ENCODE measurements at places on chromosomes 5 and 9. TPM values are rescaled to one million over a fixed set of nuclear protein-coding genes. Genes with fewer than 3 reads are reported as not detected.

PKD2L2 gene
- total RNA-seq, result 0.10 TPM

DNA sequence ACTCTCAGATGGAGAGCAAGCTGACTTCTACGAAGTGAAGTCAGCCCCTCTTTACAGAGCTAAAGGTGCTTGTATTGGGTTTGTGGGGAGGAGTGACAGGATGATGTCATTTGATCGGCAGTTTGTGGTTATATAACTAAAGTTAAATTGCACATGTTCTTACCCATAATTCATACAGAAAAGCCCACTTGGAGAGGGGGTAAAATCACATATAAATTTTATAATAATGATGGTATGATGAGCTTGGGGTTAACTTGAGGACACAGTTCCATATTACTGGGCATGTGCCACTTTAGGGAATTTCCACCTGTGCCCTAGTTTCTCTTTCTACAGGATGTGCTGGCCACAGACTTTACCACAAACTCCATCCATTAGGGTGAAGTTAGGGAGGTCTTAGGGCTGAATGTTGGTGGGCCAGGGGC, 1178.6 kb upstream of the CDH9 start:
- DNase-seq, result no peak

TAF9 gene
- total RNA-seq, result 41.9 TPM

- no peak for DNase-seq
Observed at GRCh38 chr5:87754009-87754757, 341.5 kb upstream of the CCNH start.

DNA sequence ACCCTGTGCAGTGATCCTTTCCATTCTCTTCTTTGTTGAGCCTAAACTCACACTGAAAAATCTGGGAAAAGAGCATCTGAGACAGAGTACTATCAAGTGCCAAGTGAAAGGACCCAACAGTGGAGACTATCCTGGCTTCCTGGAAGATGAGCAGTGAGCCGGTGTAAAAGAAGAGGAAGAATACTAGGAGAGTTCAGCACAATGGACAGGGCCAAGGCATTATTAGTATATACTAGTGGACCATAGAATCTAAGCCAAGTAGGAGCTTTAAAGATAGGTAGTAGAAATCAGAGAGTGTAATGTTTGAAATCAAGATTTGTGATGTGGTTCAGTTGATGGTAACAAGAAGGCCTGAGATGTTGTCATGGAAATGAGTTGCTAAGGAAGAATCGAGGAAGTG, 140.8 kb downstream of the CAMK4 start:
- DNase-seq, result no peak

DNA sequence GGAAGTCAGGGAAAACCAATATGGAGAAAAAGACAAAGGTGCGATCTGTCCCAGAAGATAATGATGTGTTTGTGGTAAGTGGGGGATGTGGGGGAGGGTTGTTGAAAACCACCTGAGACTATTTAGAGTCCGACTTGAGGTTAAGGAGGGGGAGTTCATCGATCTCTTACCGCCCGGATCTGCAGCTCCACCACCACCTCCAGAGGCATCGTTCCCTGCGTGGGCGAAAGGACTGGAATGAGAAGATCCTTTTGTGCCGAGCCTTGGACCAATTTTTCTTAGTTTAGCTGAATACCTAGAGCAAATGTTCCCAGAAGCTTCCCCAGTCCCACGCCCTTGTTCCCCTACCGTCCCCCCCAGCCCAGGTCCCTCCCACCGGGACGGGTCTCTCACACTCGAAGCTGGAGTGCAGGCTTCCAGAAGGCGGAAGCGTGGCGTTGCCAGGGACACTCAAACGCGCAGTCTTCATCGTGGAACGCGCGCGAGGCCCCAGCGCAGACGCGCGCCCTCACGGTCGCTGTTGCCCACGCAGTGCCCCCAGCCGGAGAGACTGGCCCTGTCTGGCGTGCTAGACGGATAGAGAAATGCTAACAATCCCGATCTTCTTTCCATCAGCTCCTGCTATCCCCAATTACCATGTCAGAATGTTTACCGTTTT, at the start of gene SPATA6L:
Gene SPATA6L (minus strand): TSS at position 439 of the 658 bp plus-strand sequence. CDS start 230 bp downstream, at position 209.
- DNase-seq, result peak; percentile 66

GRCh38 chr9:95171001-95171400, 146.5 kb downstream of the FANCC start:
- peak; percentile 47 for DNase-seq

DNA sequence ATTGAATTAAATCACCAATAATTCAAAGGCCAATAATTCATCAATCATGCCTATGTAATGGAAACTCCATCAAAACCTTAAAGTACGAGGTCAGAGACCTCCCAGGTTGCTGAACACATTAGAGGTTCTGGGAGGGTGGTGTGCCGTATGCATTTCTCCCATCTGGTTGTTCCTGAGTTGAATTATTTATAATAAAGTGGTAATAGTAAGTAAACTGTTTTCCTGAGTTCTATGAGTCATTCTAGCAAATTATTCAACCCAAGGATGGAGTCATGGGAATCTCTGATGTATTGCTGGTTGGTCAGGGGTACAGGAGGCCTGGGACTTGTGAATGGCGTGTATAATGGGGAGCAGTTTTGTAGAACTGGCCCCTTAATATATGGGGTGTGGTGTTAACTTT, 191.7 kb downstream of the CARTPT start:
- DNase-seq, result no peak

ADAMTS16 gene
- 3.1 TPM for total RNA-seq

DNA sequence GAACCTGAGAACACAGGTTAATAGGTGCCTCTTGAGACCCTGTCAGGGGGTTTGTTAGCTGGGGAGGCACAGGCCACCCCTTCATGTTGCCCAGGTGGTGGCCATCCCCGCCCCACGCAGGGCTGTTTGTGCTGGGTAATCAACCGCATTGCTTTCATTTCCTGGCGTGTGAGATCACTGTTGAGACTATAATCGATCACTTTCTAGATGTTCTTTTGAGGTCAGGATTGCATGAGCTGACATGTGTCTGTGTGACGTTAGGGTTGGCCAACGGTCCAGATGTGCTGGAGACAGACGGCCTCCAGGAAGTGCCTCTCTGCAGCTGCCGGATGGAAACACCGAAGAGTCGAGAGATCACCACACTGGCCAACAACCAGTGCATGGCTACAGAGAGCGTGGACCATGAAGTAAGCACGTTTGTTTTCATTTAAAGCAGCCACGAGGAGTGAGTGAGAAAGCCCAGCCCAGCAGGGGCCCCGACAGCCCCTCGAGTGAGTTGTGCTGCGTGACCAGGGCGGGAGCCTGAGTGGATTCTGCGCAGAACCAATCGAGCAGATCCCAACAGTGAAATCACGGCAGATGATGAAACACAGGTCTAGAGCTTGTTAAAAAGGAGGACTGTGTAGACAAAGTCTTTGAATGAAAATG, 115.0 kb upstream of the CACNA1B start:
- DNase-seq, result no peak

ERMP1 gene
- 23.7 TPM for total RNA-seq
